ENCODE measurements at places on chromosomes 13 and 19.

DNA sequence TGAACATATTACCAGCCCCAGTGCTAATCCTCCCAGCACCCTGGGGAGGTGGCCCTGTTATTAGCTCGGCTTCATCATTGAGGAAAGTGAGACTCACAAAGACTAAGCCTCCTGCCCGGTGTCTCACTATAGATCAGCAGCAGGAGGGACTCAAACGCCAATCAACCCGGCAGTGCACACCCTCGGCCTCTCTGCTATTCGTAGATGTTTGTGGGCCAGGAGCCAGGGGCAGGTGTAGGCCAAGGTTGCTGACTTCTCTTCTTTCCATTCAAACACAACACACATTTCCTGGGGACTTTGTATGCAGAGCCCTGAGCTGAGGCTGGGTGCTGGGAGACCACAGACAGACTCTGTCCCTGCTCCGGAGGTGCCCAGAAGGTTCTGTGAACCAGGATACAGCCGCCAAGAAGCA lies 9.4 kb upstream of the SBK3 start:
- DNase-seq, result peak; percentile 76

GRCh38 chr19:3192228-3192635 lies 6.5 kb downstream of the NCLN start:
- no peak for DNase-seq

- DNase-seq, result no peak
These were observed 50.0 kb upstream of the GPR183 start for GRCh38 chr13:99357131-99357596.

GRCh38 chr19:5580161-5580571 lies 12.4 kb upstream of the TINCR start:
- DNase-seq, result peak; percentile 74

- DNase-seq, result no peak
These were observed 24.9 kb upstream of the AMER2 start for GRCh38 chr13:25196971-25197370.

GRCh38 chr13:85298387-85298924 lies 500.8 kb downstream of the SLITRK6 start:
- DNase-seq, result no peak

DNA sequence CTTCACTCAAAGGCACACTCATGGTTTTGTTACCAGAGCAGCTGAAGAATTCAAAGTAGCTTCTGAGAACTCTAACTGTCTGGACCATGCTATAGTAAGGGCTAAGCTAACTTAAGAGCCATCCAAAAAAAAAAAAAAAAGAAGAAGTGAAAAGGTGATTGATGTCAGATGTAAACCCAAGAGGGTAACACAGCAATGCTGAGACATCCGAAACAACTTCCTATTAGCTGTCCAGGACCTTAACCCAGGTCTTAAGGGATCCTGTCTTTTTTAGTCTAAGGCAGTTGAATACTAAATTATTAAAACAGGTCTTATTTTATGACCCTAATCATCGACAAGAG lies 11.2 kb upstream of the RAB20 start:
- no peak for DNase-seq

GRCh38 chr13:76440568-76440967 lies 445.6 kb downstream of the KCTD12 start:
- DNase-seq, result no peak

- no peak for DNase-seq
These were observed 6.6 kb downstream of the GADD45B start for GRCh38 chr19:2482354-2483038.

DNA sequence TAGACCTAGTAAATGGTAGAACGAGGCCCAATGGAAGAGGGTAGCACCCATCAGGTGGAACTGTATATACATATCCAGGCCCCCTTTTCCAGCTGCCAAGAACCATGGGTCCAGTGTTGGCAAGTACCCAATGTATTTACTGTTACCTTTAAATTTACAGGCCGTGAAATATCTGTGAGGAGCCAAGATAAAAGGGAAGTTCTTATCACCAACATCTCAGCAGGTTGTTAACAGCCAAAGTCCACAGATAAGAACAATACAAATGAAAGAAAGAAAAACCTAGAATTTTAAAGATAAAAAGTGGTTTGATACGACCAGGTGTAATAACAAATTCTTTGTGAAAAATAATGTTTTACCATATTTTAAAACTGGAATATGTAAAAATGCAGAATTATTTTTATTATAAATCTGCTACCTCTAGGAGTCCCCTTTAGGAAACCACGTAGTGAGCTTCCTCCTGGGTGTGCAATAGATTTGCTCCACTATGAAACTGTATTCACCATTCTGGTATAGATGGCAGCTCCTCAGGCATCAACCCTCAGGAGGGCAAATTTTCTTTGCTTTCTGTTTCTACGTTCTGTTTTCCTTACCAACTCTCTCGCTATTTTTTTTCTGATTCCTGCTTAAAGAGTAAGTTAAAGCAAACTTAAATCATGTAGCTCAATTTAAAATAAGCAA lies 292.2 kb upstream of the SLC10A2 start:
- DNase-seq, result no peak

- DNase-seq, result no peak
These were observed 470.2 kb upstream of the PRR20A start for GRCh38 chr13:56670563-56670962.

DNA sequence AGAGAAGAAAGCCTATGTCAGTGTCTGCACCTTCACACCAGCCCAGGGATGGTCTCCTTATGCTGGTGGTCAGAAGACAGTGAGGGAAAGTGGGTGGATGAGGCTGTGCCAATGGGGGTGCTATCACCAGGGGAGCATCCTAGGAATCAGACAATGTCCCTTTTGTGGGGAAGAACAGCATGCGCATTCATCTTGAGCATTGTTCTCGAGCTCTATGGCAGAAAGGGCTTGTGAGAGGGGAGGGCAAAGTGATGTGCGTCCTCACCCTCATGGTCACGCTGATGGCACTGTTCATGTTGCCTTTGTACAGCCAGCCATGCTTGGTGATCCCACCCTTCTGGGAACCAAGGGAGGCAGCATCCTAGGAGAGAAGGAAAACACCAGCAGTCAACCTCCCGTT lies 56.1 kb downstream of the DOCK9 start:
- no peak for DNase-seq

GRCh38 chr13:95404141-95404882 lies 103.1 kb upstream of the ABCC4 start:
- peak; percentile 64 for DNase-seq

GRCh38 chr19:36719687-36720556 lies 32.5 kb downstream of the ZNF567 start:
- DNase-seq, result no peak

- peak; percentile 76 for DNase-seq
These were observed 64.9 kb downstream of the TEX29 start for GRCh38 chr13:111385183-111385857.

- no peak for DNase-seq
These were observed 679 bp upstream of the CDADC1 start for GRCh38 chr13:49246850-49247642.

DNA sequence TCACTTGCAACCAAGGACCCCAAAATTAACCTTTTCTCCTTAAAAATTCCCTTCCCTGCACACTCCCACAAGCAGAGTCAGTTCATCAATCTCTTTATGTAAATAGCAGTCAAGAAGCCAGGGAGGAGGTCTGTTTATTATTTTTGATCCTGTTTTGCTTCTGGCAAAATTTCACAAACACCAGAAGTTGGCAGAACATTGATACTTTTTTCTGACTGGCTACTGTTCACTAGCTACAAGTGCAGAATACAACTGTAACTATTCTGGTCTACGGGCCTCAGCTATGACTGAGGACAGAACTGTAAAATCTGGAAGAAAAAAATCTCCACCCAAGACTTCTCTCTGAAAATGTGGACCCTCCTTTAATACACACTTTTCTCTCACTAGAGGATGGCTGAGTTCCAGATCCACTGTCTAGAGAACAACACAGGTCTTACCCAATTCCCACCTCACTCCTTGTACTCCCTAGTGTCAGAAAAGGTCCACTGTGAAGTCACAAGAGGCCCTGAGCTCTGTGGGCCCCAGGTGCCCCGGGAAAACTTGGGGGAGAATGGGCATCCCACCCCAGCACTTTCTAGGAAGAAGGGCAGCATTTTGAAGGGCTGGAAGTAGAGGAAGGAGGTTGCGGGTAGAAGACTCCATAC lies 14.5 kb downstream of the STARD13 start:
- no peak for DNase-seq

- no peak for DNase-seq
These were observed 35.2 kb upstream of the ISYNA1 start for GRCh38 chr19:18473003-18473705.

- DNase-seq, result no peak
These were observed 2.0 kb downstream of the KLF2 start for GRCh38 chr19:16326401-16327168.

- DNase-seq, result peak; percentile 52
These were observed 902 bp upstream of the CCDC106 start for GRCh38 chr19:55646889-55647731.

- DNase-seq, result peak; percentile 23
These were observed 25.5 kb upstream of the MCF2L start for GRCh38 chr13:112943309-112944125.

Measured in NCI-H2081 (cell line).